ENCODE measurements at places on chromosomes 11 and 22.

- no peak overlapping the region for H3K4me3 ChIP-seq
- H3K36me3 ChIP-seq, result peaks cover 1% of the 10 kb centered on the region
- peaks cover 2% of the 10 kb centered on the region for H3K27me3 ChIP-seq
- peaks cover 44% of the 10 kb centered on the region for H3K4me1 ChIP-seq
- DNase-seq, result no peak
- no peak overlapping the region for H3K27ac ChIP-seq
These were observed 10.3 kb downstream of the IGLL5 start for GRCh38 chr22:22897947-22898346.

GRCh38 chr11:43021466-43021865 is 290.3 kb upstream of the API5 start:
- H3K4me1 ChIP-seq, result no peaks in the 10 kb centered on the region
- DNase-seq, result no peak
- no peaks in the 10 kb centered on the region for H3K27me3 ChIP-seq
- H3K27ac ChIP-seq, result no peak overlapping the region
- H3K4me3 ChIP-seq, result no peak overlapping the region

GRCh38 chr22:43312608-43313007 is 30.6 kb downstream of the SCUBE1 start:
- no peak overlapping the region for H3K27ac ChIP-seq
- no peak overlapping the region for H3K4me3 ChIP-seq
- no peaks in the 10 kb centered on the region for H3K4me1 ChIP-seq
- no peaks in the 10 kb centered on the region for H3K36me3 ChIP-seq

- no peaks in the 10 kb centered on the region for H3K27me3 ChIP-seq
- peaks cover 16% of the 10 kb centered on the region for H3K36me3 ChIP-seq
- H3K4me3 ChIP-seq, result no peak overlapping the region
These were observed 19.3 kb downstream of the MOB2 start for GRCh38 chr11:1467270-1467669.

DNA sequence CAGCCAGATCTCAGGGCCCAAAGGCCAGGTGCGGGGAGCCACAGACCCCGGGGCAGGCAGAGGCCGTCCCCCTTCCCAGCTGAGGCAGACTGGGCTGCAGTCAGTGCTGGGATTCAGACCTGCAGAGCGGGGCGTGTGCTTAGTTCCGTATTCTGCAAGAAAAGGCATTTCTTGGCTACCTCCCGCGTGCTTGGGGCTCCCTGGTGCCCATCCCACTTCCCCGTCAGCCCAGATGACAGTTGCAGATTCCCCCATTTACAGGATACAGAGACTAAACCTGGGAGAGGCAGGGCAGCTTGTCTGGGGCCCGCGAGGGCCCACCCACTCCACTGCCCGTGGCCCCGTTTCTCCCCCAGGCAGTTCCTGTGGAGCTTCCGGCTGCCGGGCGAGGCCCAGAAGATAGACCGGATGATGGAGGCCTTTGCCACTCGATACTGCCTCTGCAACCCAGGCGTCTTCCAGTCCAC is 18.3 kb downstream of the CYTH4 start:
- no peak for DNase-seq
- H3K27ac ChIP-seq, result peak overlapping the region; percentile 22
- H3K4me3 ChIP-seq, result no peak overlapping the region

GRCh38 chr11:33874910-33875490 is 16.9 kb downstream of the LMO2 start:
- H3K36me3 ChIP-seq, result no peaks in the 10 kb centered on the region
- DNase-seq, result no peak
- H3K4me3 ChIP-seq, result no peak overlapping the region
- H3K27me3 ChIP-seq, result peaks cover 2% of the 10 kb centered on the region

All from memory B cell (primary cell).